ENCODE measurements at places on chromosomes 4 and X.

DNA sequence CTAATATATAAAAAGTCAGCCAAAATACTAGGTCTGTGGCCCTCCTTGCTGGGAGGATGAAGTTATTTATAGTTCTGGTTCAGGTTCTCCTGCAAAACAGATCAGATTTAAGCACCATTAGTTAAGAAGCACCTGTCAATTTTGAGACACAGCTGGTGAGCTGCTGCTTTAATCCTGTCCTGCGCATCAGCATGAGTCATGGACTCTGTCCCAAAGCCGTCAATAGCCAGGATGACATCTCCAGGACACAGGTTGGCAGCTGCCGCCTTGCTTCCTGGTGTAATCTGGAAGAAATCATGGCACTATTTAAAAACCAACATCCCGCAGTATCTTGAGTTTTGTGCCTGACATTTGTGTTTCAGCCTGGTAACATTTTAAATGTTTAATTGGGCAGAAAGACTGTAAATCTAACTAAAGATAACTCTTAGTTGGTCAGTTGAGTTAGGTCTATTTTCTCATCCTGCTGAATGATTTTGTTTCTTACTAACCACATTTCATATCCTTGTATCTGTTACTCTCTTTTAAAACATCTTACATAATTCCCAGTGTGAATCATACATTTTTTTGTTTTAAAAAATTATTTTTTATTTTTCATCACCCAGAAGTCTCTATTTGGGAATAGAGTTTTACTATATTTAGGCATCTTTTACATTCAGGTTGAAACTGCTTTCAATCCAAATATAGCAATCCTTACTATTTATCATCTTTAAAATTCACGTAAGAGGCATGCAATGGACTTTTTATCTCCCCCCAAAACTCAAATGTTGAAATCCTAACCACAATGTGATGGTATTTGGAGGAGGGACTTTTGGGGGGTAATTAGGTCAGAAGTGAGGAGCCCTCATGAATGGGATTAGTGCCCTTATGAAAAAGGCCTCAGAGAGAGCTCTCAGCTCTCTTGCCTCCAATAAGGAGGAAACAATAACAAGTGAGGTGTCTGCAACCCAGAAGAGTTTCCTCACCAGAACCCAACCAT lies 10.1 kb downstream of the PDLIM3 start:
- no peak for DNase-seq

GRCh38 chr4:32042486-32043247 lies 1322.5 kb downstream of the PCDH7 start:
- no peak for DNase-seq

DNA sequence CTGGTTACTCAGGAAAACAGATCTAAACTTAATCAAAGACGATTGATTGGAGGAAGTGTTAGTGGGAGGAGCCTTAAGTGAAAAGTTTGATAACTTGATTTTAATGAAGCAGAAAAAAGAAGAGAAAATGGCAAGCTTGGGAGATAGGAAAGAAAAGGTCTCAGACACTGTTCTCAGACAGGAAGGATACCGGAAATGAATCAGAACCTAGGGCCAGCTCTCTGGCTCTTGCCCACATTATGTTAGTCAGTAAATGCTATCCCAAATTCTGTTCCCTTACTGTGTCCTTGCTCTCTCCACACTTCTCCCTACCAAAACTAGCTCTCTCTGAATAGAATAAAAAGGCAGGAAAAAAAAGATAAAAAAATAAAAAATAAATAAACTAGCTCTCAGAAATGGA lies 48.6 kb upstream of the TMEM164 start:
- no peak for DNase-seq

GRCh38 chr4:33116871-33117270 lies 2396.7 kb downstream of the PCDH7 start:
- no peak for DNase-seq

DNA sequence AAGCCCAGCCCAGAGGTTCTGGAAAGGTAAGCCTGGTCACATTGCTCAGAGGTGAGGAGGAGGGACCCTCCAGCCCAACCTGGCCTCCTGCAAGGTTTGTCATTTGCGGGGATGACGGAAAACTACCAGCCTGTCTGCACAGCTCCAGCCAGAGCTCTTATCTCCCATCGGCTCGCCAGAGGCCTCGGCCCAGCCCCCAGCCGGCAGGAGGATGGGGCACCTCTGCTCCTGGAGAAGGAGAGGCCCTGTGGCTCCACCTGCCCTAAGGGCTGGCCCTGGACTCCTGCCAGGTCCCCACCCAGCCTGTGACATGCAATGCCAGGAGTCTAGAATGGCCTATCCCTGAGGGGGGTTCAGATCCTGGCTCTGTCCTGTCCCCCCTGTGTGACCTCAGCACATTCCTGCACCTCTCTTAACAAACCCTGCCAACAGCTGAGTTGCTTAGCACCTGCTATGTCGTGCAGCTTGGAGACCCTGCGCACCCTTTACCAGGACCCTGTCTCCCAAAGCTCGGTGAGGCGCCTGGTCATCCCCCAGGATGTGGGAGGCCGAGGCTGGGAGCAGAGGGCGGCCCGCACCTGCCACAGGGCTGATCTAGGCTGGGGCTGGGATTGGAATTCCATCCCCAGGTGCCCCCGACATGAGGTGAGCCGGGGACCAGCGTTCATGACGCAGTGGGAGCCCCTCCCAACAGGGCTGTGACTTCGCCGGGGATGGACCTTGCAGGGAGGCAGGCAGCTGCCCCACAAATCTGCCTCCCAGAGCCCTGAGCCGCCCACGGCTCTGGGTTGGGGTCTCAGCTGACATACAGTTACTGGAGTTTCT lies 14.4 kb downstream of the ADRA2C start:
- no peak for DNase-seq

Data from CD4-positive, alpha-beta T cell treated with Interleukin-4 for 4 hours (primary cell).